ENCODE measurements at places on chromosomes 1 and 21.
A peak's percentile ranks its signal among the peaks of the same experiment; 100 is the strongest.

GRCh38 chr1:44416408-44416807 is 11.4 kb downstream of the RNF220 start:
- no peak for DNase-seq

- no peak for DNase-seq
Measured at GRCh38 chr21:38027901-38028498, 111.7 kb upstream of the KCNJ6 start.

DNA sequence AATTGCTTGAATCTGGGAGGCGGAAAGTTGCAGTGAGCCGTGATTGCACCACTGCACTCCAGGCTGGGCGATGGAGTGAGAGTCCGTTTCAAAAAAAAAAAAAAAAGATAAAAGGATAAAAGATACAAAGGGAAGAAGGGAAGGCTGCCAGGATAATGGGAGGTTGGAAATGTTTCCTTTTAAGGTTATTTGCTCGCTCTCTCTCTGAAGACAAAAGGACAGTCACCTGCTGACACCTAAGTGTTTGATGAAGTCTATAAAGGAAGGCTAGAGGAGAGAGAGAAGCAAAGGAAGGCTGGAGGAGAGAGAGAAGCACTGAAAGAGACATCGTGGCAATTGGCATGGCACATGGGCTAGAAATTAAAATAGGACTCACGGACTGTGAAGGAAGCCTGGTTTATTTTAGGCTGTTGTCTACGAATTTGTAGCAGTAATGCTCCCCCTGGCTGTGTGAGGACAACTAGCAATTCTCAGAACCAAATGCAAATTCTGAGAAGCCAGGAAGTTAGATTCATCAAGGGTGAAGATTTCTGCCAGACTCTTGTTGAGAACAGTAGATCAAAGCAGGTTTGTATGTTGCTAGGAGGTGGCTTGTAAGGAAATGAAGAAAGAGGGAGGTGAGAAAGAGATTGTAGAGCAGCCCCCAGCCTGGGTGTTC is 154.2 kb downstream of the ZP4 start:
- no peak for DNase-seq

DNA sequence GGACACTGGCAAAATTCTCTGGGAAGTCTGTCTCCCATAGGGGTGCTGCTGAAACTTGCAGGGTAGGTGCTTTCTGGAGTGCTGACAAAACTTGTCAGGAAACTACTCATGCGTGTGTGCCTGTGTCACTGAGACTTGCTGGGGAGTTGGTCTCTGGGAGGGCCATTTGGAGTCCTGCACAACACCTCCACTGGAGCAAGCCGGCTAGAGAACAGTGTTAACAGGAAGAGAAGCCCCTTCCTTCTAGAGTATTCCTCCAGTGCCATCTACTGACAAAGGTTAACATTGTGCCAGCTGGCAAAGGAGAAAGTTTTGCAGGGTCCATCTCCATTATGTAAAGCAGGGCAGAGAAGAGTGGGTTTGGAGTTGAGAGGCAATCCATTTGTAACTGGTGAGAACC is 30.0 kb downstream of the ZMYM4 start:
- peak; percentile 61 for DNase-seq

GRCh38 chr1:223557130-223557475 is 108.4 kb downstream of the CAPN8 start:
- no peak for DNase-seq

GRCh38 chr1:145824499-145824842 is 471 bp downstream of the POLR3C start:
- no peak for DNase-seq

DNA sequence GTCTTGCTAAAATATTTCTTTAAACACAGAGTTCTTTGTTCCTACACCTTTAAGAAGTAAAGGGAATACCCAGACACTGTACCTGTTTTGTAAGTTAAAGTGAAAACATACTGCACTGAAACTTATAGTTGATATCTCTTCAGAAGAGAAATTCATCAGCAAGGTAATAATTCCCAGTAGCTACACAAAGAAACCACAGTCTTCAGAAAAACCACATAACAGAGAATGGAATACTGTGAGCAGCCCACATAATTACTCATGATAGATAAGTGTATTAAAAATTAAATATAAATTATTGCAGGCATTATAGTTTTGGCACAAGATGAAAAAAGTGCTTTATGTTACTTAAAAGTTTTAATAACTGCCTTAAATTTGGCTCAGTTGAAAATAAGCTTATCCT is 276.6 kb downstream of the SETD4 start:
- no peak for DNase-seq

DNA sequence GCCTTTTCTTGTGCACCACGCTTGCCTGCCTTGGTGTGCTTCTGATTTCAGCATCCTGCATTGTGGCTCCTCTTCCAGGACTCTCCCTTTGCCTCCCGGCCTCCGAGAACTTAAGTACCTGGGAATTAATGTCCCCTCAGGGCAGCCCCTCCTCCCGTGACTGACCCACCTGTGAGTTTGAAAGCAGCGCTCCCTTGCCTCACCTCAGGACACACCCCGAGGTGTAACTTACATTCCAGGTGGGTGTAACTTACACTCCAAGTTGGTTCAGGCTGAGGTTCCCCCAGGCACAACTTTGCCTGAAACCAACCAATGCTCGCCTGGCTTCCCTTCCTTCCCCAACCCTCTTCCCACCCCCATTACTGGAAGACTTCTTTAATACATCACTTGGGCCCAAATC is 161.4 kb downstream of the KAZN start:
- no peak for DNase-seq

DNA sequence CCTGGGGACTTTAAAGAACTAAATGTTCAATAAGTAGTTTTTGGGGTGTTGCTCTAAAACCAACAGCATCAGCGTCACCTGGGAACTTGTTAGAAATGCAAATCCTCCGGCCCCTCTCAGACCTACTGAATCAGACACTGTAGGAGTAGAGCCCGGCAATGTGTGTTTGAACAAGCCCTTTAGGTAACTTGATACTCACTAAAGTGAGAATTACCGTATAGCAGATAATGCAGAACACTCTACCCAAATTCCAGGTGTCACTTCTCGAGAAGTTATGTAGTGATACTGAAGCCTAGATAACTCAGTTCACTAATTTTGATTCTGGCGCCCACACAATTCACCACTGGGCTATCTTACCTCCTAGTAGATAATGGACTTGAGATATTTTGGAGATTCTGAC is 3.7 kb upstream of the DPT start:
- no peak for DNase-seq

GRCh38 chr1:202016811-202017748 is 6.7 kb downstream of the ELF3 start:
- DNase-seq, result no peak

All from B cell (primary cell).